ENCODE measurements at places on chromosomes 7 and 10.

DNA sequence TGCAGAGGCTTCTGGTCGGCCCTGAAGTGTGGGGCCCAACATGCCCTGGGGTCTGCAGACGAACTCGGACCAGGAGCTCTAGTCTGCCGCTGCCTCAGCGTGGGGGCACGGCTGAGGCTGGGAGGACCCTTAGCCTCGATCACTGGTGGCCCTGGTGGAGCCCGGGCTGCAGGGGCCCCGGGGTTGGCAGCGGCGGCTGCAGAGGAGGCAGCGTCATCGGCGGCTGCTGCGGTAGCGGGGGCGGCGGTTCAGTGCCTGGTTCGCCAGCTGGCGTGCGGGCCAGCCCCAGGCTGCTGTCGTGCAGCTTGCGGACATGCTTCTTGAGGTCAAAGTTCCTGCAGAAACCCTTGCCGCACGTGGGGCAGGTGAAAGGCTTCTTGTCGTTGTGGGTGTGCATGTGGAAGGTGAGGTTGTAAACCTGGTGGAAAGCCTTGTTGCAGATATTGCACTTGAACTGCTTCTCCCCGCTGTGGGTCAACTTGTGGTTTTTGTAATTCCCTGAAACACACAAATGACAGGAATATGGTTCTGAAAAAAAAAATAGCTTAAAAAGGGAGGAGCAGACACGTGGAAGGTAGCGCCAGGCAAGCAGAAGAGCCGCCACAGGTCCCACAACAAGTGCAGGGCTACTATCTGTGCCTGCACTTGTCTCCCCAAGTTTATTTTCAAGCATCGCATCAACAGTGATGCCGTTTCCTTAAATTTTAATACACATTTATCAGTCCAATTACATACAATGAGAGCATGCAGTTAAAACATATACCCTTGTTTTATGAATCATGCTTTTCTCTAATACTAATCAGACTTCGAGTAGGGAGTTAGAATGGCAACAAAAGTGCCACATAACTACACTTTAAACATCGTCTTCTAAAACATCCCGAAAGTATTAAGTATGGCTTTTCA is 2.4 kb downstream of the FEZF1 start:
- DNase-seq = no peak

- no peak for DNase-seq
Observed at GRCh38 chr10:67119651-67120050, 193.8 kb downstream of the LRRTM3 start.

- no peak for DNase-seq
Observed at GRCh38 chr7:1103009-1103788, 15.3 kb downstream of the GPER1 start.

- no peak for DNase-seq
Observed at GRCh38 chr10:47456794-47457527, 27.0 kb downstream of the ANXA8 start.

- no peak for DNase-seq
Observed at GRCh38 chr7:116511552-116512519, 12.3 kb downstream of the CAV2 start.

- DNase-seq = no peak
Observed at GRCh38 chr10:30178356-30178964, 119.1 kb upstream of the JCAD start.

GRCh38 chr10:49281461-49281860 is 17.5 kb upstream of the C10orf71 start:
- no peak for DNase-seq

DNA sequence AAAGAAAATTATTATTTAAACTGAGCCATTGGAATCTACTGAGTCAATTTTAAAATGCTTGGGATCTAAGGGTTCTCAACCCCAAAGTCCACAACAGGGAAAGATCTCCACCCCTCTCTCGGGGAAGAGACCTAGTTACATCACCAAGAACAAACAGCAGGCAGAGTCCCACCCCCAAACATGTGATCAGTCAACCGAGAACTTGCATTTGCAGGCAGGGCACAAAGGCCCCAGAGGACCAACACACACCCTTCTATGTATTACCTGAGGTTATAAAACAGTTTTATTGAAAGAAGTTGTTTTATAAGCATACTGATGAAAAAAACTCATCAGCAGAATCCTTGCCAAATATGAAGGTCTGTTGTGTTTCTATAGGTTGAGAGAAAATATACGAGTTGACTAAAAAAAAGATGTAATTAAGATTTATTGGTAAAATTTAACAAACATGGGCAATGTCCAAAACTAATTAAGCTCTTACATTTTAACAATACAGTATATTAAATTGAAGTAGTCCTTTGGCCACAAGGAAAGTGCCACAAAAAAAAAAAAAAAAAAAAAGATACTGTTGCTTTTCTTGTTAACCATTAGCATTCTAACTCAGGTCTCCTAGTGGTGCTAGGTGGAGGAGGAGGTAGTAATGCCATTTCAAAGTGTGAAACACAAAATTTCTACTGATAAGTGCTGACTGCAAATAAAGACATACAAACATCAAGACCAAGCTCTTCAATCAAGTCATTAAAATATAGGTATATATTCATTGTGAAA is 975 bp upstream of the USP54 start:
- no peak for DNase-seq

- DNase-seq = no peak
Observed at GRCh38 chr10:47261121-47261520, 38.9 kb upstream of the GDF10 start.

DNA sequence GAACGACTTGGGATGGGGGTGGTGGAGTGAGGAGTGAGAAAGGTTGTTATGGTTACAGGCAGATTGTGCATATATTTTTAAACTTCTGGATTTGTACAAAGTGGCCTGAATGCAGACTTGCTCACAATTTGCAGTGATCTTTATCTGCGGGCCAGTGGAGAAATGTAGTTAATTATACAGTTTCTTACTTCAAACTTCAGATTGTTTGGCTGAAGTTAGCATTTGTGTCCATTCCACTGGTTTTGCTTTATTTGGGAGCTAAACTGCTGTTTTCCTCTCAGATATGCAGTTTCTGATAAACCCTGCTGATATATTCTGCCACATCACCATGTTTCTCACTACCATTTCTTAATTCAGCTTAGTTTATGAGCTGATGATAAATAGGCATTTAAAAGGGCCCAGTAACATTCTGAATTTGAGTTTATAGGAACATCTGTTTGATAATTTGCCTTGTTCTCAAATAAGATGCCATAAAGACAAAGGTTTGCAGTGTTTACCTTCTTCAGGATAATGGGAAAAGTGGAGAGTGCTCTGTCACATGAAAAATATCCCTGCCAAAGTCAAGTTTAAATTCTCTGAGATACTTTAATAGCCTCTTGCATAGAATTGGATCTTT is 170.1 kb downstream of the ST7 start:
- no peak for DNase-seq

GRCh38 chr7:6618621-6619020 is 3.2 kb downstream of the ZNF853 start:
- DNase-seq = no peak

GRCh38 chr7:55483046-55483445 is 89.3 kb downstream of the VOPP1 start:
- no peak for DNase-seq

DNA sequence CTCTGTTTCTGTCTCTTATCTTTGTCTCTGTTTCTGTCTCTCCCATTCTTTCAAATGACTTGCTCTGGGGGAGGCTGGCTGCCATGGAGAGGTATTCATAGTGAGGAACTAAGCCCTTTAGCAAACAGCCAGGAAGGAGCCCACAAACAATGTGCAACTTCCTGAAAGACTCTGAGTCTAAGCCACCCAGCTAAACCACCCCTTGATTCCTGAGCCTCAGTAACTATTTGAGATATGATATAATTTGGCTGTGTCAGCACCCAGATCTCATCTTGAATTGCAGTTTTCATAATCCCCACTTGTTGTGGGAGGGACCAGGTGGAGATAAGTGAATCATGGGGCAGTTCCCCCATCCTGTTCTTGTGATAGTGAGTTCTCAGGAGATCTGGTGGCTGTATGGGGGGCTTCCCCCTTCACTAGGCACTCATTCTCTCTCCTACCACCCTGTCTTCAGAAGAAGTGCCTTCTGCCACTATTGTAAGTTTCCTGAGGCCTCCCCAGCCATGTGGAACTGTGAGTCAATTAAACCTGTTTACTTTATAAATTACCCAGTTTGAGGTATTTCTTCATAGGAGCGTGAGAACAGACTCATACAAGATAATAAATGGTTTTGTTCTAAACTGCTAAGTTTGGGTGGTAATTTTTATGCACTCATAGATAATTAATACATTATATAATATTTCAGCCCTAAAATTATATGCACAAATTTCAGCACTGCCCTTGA is 121.2 kb upstream of the FOXP2 start:
- no peak for DNase-seq

DNA sequence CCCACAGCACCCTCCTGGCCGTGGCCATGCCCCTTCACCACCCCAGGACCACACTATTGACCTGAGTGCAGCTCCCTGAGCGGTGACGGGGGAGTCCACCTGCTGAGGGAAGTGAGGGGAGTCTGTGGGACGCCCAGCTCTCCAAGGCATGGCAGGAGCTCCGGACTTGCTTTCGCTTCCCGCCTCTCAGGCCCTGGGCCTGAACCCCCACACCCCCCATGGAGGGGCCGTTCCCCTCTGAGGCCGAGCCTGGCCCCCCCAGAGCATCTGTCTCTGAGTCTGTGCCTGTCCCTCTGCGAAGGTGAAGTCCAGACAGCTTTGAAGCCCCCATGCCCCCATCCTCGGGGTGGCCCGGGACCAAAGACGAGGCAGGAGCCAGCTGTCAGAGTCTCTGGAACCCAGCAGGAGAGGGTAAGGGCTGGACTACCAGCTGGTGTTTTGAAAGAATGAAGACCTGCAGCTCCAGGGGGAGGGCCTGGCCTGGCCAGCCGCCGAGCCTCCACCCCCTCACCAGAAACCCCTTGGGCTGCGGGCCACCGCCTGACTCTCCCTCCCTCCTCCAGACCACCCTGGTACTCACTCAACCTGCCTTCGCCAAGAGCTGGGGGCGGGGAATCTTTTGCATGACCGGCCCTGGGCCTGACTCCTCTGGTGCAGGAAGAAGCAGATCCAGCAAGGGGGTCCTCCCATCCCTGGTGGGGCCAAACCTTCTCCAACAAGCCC is 114.0 kb downstream of the PDGFA start:
- no peak for DNase-seq

DNA sequence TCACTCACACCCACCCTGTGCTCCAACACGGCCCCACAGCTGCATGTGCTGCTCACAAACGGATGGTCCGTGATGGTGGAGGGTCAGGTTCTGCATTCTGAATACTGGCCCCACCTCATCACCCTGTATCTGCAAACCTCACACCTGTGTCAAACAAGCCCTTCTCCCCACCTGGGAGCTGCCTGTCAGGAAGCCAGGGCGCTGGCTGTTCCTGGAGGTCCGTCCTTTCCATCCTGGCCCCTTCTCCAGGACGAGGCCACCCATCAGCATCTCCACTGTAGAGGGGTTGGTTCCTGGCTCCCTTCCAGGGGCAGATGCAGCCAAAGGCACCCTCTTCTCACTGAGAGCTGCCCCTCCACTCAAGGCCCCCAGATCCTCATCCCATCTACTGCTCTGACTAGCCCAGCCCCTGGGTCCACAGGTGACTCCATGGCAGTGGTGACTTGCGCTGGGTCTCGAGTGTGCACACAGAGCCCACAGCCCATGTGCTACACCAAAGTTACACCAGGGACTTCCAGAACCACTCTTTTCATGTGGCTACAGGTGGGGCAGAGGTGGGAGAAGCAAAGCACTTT is 229.4 kb downstream of the TNS3 start:
- no peak for DNase-seq

GRCh38 chr10:131700506-131700905 is 200.3 kb upstream of the PPP2R2D start:
- no peak for DNase-seq

DNA sequence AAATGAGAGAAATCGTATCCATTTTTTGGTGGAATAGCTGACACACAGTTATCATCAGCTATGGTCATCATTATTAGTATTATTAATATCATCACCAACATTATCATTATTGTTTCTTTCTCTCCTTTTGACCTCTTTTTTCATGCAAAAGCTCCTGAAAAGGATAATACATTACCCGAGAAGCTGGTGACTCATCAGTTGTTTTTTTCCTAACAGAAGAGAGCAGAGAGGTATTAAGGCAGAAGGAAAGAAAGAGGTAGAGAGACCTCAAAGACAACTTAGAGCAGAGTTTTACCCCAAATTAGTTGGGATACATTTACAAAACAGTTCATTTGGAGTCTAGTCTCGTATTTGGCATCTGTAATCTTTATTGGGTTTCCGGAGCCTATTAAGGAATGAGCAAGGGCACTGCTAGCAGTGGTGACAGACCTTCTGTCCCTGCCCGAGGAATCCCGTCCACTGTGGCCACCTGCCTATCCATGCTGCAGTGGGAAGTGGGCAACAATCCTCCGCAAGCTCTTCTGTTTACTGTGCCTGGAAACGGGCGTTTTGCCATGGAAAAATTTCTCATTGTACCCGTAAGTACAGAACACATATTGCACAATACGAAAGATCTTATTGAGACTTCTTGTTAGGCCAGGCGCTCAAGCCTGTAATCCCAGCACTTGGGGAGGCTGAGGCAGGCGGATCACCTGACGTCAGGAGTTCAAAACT is 170.0 kb upstream of the MKLN1 start:
- DNase-seq = no peak

GRCh38 chr10:120940299-120940900 is 89.2 kb downstream of the WDR11 start:
- DNase-seq = no peak

- DNase-seq = no peak
Observed at GRCh38 chr7:54981913-54982312, 36.9 kb upstream of the EGFR start.

DNA sequence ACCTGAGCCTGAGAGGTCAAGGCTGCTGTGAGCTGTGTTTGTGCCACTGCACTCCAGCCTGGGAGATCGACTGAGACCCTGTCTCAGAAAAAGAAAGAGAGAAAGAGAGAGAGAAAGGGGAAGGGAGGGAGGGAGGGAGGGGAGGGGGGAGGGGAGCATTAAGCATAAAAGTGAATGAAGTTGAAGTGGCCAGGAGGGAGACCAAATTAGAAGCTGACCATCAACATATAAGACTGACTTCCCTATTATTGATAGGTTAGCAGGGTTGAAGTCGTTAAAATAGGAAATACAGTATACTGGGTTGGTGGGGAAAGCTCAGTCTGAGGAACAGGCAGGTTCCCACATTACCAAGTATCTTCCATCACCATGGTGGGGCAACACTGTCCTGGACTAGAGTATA is 117.1 kb upstream of the MKLN1 start:
- DNase-seq = no peak

- DNase-seq = no peak
Observed at GRCh38 chr7:44539669-44540506, 1.2 kb downstream of the NPC1L1 start.

GRCh38 chr7:129315960-129316359 is 91.1 kb downstream of the AHCYL2 start:
- DNase-seq = no peak
